Mesenchymal stem cell (in vitro differentiated cells and primary cell): ENCODE measurements at places on chromosomes 7 and 10.

GRCh38 chr10:25039531-25039930, 23.1 kb downstream of the THNSL1 start:
- H3K27ac ChIP-seq, result no peak overlapping the region
- no peak overlapping the region for H3K4me3 ChIP-seq
- H3K27me3 ChIP-seq, result peaks cover 3% of the 10 kb centered on the region

DNA sequence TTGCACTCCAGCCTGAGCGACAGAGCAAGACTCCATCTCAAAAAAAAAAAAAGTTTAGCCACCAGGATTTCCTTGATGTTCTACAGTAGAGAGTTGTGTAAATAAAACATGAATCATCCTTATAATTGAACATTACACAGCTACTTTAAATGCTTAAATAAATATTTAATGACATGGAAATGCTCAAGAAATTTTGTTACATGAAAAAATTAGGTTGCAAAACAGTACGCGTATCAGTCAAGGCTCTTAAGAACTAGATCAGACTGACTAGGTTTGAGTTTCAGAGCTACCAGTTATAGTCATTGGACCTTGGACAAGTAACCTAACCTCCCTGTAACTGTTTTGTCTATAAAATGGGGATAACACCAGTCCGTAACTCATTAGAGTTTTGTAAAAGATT, 38.7 kb upstream of the GSAP start:
- no peaks in the 10 kb centered on the region for H3K27me3 ChIP-seq
- H3K4me3 ChIP-seq, result no peak overlapping the region
- peaks cover 3% of the 10 kb centered on the region for H3K4me1 ChIP-seq

DNA sequence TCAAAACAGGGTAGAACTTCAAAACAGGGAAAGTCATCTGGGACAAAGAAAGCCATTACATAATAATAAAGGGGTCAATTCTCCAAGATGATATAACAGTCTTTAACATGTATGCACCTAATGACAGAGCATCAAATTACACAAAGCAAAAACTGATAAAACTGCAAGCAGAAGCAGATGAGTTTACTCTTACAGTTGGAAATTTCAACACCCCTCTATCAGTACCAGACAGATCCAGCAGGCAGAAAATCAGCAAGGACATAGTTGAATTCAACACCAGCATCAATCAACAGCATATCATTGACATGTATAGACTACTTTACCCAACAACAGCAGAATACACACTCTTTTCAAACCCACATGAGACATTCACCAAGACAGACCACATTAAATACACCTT, 233.0 kb upstream of the NEBL start:
- no peak overlapping the region for H3K27ac ChIP-seq
- H3K4me3 ChIP-seq, result no peak overlapping the region
- no peak for DNase-seq
- H3K27me3 ChIP-seq, result no peaks in the 10 kb centered on the region
- H3K36me3 ChIP-seq, result no peaks in the 10 kb centered on the region

DNA sequence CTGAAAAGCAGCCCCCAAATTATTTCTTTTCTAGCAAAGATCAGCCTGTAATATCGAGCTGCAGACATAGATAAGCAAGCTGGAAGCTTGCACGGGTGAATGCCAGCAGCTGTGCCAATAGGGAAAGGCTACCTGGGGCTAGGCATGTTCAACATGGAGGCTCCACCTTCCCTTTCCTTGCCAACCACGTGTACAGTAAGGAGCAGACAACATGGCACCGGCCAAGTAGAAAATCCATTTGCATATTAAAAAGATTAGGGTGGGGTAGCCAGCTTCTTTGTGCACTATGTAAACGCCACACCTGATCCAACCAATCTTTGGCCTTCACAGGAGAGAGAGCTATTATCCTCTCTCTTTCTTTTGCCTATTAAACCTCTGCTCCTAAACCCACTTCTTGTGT, 56.7 kb upstream of the SEPHS1 start:
- no peaks in the 10 kb centered on the region for H3K4me1 ChIP-seq
- H3K27me3 ChIP-seq, result peaks cover 16% of the 10 kb centered on the region
- no peak overlapping the region for H3K27ac ChIP-seq
- H3K4me3 ChIP-seq, result no peak overlapping the region

DNA sequence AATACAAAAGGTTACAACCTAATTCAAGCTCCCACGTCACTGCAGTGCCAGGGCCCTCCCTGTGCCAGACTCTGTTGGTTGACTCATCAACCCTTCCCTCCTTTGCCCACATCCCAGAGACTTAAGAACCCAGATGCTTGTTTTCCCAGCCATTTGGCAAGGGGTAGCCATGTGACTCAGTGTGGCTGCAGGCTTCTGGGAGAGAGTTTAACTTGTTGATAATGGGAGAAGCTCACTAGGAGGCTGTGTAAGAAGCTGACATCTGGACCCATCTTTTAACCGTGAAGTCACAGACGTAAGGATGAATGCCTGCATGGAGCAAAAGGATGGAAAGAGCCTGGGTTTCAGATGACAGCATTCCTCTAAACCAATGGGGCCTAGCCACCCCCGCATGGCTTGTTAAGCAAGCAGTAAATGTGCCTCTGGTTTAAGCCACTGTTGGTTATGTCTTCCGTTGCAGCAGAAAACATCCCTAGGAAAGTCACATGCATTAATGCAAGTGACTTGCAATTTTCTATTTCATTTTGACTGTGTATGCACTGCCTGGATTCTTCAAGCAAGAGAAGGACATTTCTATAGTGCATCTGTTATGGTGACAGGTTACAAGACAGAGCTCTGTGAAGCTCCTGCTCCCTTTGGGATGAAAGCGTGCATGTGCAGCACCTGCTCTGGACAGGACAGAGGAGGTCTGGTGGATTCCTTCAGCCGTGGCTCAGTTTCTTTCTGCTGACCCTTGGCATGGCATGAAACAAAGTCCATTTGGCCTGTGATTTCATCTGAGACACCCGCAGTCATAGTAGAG, 57.5 kb upstream of the CREB5 start:
- H3K4me1 ChIP-seq, result peaks cover 9% of the 10 kb centered on the region
- peak overlapping the region; percentile 74 for H3K27ac ChIP-seq
- peak; percentile 79 for DNase-seq

GRCh38 chr7:158248816-158249215, 338.8 kb downstream of the PTPRN2 start:
- H3K4me3 ChIP-seq, result no peak overlapping the region
- no peaks in the 10 kb centered on the region for H3K4me1 ChIP-seq
- H3K27me3 ChIP-seq, result no peaks in the 10 kb centered on the region
- no peaks in the 10 kb centered on the region for H3K36me3 ChIP-seq
- DNase-seq, result no peak

DNA sequence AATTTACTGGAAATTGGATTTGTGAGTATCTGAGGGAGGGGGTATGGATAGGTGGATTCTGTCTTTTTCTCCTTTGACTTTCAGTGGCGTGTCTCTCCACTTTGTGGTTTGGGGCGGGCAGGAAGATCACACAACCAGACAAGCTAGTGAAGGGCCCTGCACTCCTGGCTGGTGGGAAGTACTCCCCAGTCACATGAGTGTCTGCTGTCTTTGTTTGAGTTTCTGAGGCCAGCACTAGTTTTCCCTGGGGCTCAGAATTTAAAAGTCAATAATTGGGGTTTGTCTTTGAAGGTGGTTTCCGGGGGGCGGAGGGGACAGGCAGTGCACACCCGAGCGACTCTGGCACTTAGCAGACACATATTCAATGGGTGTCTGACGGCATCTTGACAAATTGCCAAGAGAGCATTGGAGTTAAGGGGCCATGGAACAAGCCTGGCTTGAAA, 120.1 kb downstream of the WDFY4 start:
- no peak overlapping the region for H3K27ac ChIP-seq
- no peak overlapping the region for H3K4me3 ChIP-seq
- no peaks in the 10 kb centered on the region for H3K4me1 ChIP-seq
- H3K27me3 ChIP-seq, result no peaks in the 10 kb centered on the region
- no peaks in the 10 kb centered on the region for H3K36me3 ChIP-seq

DNA sequence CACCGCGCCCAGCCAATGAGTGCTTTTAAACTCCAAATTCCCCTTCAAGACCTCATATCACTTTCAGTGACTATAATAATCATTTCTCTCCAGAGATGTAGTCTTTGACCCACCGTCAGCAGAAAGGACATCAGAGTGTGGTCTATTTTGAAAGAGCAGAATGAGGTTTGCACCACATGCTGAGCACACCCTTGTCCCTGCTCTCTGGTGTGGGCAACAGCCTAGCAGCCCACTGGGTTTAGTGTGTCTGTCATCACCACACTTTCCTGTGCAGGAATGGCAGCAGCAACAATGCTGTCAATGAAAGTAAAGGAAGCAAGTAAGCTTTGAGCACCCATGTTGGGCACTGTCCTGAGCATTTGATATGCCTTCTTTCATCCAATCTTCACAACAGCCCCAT, 122.4 kb downstream of the PLXNA4 start:
- no peaks in the 10 kb centered on the region for H3K27me3 ChIP-seq
- H3K4me1 ChIP-seq, result no peaks in the 10 kb centered on the region
- H3K36me3 ChIP-seq, result no peaks in the 10 kb centered on the region
- H3K27ac ChIP-seq, result no peak overlapping the region

- H3K4me3 ChIP-seq, result peak overlapping the region; percentile 67
- peak; percentile 20 for DNase-seq
- no peak overlapping the region for H3K27ac ChIP-seq
- no peaks in the 10 kb centered on the region for H3K36me3 ChIP-seq
- peaks cover 64% of the 10 kb centered on the region for H3K4me1 ChIP-seq
- H3K27me3 ChIP-seq, result peaks cover 58% of the 10 kb centered on the region
Measured at GRCh38 chr7:1666823-1667565, 3.1 kb upstream of the ELFN1 start.

DNA sequence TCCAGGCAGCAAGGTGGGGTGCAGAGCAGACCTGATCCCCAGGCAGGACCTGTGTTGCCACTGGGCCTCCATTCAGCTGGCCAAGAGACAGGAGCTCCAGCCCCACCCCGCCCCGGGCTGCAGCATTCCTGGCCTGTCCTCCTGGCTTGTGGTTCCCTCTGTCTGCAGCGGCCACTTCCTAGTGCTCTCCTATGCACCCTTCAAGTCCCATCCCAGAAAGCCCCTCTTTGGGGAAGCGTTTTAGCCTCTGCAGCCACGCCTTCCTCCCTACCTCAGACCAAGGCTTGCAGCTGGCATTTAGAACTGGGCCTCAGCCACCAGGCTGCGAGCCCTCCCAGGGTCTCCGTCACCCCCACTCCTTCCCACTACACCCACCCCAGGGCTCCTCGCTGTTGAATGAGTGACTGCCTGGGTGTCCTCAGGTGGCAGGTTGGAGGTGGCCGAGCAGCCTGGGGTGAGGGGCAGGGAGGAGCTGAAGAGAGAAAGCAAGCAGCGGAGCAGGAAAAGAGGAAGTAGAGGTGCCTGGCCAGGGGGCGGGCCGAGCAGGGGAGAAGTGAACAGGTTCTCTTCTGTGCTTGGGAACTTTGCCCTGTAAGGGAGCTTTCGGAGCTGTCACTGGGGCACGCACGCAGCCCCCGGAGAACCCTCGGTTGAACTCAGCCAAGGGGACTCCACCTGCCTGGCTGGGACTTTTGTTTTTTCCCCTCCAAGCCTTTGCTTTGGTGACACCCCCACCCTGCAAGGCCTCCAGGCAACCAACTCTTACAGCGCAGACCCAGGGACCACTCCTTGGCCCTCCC, 109.1 kb upstream of the TNRC18 start:
- no peak overlapping the region for H3K27ac ChIP-seq
- H3K4me3 ChIP-seq, result no peak overlapping the region
- peaks cover 20% of the 10 kb centered on the region for H3K4me1 ChIP-seq
- DNase-seq, result no peak
- H3K27me3 ChIP-seq, result no peaks in the 10 kb centered on the region
- H3K36me3 ChIP-seq, result peaks cover 16% of the 10 kb centered on the region

DNA sequence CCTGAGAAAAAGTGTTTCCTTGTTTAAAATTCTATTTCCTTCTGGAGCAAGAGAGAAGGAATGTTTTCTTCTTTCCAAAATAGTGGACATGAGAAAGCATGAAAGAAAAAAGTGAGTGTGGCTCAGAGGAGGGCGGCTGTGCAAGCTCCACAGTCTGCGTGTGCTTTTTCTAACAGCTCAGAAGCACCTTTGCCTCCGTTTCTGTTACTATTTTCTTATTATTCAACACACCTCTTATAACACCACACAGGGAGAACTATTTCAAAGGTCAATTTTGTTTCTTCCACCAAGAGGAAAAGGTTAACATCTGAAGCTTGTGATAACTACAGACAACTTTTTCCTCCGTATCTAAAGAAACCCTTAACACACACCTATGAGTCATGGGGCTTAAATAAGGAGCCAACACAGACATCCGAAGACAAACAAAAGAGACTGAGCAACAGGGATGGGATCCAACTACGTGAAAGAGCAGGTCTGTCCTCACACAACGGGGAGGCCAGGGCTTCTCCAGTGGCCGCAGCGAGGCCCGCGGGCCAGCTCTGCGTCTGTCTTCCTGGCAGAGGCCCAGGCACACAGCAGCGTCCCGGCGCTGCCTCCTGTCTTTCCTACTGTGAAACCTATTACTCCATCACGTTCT, 36.2 kb upstream of the NCAPG2 start:
- peak overlapping the region; percentile 71 for H3K27ac ChIP-seq
- peaks cover 19% of the 10 kb centered on the region for H3K4me1 ChIP-seq
- peak; percentile 94 for DNase-seq
- H3K4me3 ChIP-seq, result no peak overlapping the region
- no peaks in the 10 kb centered on the region for H3K27me3 ChIP-seq

DNA sequence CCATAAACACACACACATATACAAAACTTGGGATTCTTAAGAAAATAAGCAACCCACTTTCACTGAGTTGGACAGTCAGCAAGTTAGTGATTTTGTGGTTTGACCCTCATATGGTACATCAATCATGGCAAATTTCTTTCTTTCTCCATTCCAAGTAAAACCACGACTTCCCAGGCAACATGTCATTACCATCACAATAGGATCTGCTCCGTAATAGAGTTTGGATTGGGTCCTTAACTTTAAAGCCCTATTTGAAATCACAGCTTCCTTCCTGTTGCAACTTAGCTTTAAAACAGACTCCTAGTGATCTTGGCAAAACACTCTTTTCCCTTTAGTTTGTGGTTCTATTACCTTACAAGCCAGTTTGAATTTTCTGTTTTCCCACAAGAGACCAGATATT, 483.6 kb downstream of the INHBA start:
- peak; percentile 42 for DNase-seq
- H3K36me3 ChIP-seq, result no peaks in the 10 kb centered on the region
- no peaks in the 10 kb centered on the region for H3K27me3 ChIP-seq
- no peak overlapping the region for H3K27ac ChIP-seq
- no peak overlapping the region for H3K4me3 ChIP-seq

GRCh38 chr10:102720337-102720736, 5.9 kb downstream of the SFXN2 start:
- H3K4me1 ChIP-seq, result peaks cover 20% of the 10 kb centered on the region
- no peak overlapping the region for H3K4me3 ChIP-seq
- H3K27me3 ChIP-seq, result no peaks in the 10 kb centered on the region
- DNase-seq, result no peak

DNA sequence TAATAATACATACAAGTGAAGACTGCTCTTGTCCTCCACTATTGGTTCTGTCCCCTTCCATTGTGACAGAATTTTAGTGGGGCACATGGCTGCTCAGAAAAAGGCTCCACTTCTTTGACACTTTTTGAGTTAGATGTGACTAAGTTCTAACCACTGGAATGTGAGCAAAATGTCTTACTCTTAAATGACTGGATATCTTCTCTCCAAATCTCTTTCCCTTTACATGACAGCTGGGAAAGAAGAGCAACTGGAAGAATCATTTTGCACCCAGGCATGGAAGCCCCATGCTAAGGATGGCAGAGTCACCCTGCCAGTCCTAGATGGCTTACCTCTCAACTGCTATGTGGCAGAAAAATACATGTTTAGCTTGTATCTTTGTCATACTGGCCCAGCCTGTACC, 97.7 kb downstream of the CACNA2D1 start:
- H3K4me3 ChIP-seq, result no peak overlapping the region
- no peaks in the 10 kb centered on the region for H3K4me1 ChIP-seq
- DNase-seq, result no peak
- H3K36me3 ChIP-seq, result no peaks in the 10 kb centered on the region
